Thymus (tissue), 14 donors: ENCODE measurements at places on chromosomes 2 and 18. TPM values are rescaled to one million over a fixed set of nuclear protein-coding genes. Genes with fewer than 3 reads are reported as not detected.

- no peak for DNase-seq
Measured at GRCh38 chr2:112488201-112488600, 6.2 kb downstream of the TTL start.

DNA sequence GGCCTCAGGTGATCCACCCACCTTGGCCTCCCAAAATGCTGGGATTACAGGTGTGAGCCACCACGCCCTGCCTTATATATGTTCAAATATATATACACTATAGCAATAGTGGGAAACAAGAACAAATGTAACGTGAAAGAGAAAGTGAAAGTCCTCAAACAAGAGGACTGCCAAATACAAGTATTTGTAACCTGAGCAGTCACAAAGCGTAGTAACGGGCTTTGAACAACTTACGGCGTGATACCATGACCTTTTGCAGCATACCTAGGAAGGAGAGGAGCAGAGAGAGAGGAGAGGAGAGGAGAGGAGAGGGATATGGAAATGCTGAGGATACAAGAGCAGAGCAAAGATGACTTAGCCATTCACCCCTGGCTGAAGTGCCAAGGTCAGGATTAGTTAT is 113.8 kb upstream of the RGPD4 start:
- no peak for DNase-seq

DNA sequence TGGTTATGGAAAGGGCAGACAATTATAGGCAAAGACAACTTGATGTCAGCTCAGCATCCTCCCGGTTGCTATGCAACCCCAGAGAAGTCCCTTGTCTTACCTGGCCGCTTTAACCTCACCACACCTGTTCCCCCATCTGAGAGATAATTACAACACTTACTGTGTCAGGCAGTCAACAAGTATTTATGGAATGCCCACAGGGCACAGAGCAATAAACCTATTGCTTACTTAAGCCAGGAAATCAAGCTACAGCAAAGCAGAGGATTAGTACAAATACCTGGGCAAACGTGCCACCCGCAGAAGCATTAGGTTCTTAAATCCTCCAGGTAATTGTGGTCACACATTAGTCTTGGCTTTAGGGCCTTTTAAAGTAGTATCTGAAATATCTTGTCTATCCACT is 320.4 kb upstream of the REV1 start:
- DNase-seq: no peak

DNA sequence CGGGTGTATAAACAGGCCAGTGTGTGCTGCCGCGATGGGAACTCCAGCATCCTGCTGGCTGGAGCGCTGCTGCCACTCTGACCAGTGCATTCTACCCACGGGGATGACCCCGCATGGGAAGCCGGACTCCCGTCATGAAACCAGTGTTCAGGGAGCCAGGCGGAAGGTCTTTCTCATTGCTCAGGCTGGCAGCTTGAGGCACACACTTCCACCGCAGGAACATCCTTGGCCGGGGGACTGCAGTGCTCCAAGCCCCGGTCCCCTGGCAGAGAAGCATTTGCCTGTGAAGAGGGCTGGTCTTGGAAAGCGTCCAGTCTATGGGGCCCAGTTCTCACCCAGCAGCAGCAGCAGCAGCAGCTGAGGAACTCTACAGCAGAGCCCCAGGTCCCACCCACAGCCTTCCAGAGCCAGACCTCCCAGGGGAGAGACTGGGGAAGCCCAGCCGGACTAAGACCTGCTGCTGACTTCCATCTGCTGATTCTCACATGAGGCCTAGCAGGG is 235.9 kb downstream of the KLHL29 start:
- DNase-seq: no peak

The PRLH gene
- not detected for polyA plus RNA-seq

- DNase-seq: no peak
Measured at GRCh38 chr18:37408676-37409265, 156.8 kb downstream of the CELF4 start.

- no peak for DNase-seq
Measured at GRCh38 chr2:46210063-46210462, 87.1 kb upstream of the EPAS1 start.

DNA sequence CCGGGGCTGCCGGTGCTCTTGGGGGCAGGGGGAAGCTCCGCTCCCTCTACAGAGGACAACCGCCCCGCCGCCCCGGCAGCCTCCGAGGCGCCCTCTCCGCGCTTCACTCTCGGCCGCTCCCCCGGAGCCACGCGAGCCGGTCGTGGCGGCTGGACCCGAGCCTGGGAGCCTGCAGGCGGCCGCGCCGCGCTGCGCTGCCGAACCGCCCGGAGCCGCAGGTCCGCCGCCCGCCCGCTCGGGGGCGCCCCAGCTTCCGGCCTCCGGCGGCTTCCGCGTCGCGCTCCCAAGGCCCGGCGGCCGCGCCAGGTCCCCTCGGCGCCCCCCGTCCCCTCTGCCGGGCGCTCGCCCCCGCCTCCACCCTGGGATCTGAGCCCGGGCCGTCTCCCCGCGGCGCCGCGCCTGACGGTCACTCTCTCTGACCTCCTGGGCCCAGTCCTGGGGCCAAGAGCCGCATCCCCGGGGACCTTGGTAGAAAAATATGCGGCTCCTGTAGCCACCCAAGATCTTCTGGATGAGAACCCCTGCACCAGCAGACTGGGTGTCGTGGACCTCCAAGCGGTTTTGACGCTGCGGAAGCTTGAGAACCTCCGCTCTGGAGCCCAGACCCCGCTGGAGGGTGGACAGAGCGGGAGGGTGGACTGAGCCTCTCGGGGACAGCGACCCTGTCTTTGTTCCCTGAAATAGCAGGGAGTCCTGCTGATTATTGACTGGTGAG is 44.3 kb downstream of the SERTAD2 start:
- peak; percentile 59 for DNase-seq

The PGAP1 gene
- polyA plus RNA-seq: 3.1 TPM

The ARHGEF4 gene
- polyA plus RNA-seq: 6.5 TPM

DNA sequence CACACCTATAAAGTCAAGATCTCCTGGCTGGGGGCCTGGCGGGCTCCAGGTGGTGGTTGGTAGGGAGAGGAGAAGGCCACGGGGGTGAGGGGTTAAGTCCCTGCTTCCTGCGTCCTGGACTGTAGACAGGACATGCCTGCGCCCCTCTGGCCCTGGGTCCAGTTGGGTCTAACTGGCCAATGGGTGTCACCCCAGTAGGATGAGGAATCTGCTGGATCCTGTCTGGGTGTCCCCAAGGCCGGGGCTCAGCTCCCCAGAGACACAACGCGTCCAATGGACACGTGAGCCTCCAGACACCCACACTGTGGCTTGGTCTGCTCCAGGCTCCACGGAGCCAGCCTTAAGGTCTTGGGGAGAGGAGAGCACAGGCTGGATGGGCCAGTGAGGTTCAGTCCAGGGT is 19.6 kb downstream of the AQP12A start:
- DNase-seq: no peak

- no peak for DNase-seq
Measured at GRCh38 chr18:74797577-74798151, 200.0 kb downstream of the ZNF407 start.

GRCh38 chr18:3530807-3531206 is 80.8 kb downstream of the TGIF1 start:
- DNase-seq: no peak

DNA sequence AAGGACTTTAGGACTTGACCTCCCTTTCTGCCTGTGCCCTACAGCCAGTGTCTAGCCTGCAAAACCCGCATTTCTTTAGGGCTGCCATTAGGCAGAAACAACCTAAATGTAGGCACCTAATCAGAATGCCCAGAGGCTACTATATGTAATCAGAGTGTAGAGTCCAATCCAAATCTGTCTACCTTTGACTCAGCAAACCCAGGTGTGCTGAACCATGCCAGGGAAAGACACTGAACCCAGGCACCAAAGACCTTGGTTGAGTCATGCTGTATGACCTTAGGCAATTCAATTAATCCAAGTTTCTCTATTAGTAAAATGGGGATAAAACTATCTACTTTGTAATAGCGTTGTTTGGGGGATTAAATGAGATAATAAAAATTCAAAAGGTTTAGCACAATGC is 20.7 kb downstream of the CAPN14 start:
- DNase-seq: no peak

The TSPYL6 gene
- polyA plus RNA-seq: 0.02 TPM

- no peak for DNase-seq
Measured at GRCh38 chr2:233404222-233404621, 49.9 kb downstream of the DGKD start.

- no peak for DNase-seq
Measured at GRCh38 chr2:176885661-176886060, 326.9 kb upstream of the HNRNPA3 start.

DNA sequence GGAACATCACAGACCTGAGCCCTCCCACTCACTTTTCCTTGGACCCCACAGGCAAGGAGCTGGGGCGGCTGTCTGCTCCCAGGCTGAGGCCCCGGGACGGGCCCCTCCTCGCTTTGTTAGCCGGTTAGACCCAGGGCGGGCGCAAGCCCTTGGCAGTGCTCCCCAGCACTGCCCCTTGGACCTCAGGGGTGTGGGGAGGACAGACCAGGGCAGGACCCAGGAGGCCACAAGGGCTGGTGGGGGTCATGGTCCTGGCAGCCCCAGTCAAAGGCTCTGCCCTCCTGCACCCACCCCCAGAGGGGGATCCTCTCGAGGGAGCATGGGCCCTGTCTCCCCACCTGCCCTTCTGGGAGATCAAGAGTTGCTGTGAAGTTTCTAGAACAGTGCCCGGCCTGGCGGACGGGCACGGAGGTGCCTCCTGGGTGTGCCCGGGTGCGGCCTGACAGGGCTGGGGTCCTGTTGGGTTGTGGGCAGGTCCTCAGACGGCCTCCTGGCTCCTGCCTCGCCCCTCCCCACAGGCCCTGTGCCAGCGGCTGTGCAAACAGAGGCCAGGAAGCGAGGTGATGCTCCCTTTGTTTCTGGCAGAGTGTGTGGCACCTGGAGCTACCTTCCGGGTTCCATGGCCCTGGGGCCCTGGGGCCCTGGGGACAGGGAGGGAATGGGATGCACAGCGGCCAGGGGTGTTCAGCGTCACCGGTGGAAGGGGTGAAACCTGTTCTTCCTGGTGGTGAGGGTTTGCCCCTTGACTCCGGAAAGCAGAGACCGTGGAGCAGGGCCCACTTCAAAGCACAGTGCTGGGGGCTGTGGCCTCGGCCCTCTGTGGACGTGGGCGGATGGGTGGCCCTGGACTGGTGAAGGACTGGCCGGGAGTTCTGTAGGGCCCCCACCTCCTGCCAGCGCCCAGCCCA is 2.9 kb upstream of the GAL3ST2 start:
- no peak for DNase-seq

GRCh38 chr18:26268454-26268853 is 42.2 kb downstream of the TAF4B start:
- no peak for DNase-seq

The RUFY4 gene
- 5.4 TPM for polyA plus RNA-seq

DNA sequence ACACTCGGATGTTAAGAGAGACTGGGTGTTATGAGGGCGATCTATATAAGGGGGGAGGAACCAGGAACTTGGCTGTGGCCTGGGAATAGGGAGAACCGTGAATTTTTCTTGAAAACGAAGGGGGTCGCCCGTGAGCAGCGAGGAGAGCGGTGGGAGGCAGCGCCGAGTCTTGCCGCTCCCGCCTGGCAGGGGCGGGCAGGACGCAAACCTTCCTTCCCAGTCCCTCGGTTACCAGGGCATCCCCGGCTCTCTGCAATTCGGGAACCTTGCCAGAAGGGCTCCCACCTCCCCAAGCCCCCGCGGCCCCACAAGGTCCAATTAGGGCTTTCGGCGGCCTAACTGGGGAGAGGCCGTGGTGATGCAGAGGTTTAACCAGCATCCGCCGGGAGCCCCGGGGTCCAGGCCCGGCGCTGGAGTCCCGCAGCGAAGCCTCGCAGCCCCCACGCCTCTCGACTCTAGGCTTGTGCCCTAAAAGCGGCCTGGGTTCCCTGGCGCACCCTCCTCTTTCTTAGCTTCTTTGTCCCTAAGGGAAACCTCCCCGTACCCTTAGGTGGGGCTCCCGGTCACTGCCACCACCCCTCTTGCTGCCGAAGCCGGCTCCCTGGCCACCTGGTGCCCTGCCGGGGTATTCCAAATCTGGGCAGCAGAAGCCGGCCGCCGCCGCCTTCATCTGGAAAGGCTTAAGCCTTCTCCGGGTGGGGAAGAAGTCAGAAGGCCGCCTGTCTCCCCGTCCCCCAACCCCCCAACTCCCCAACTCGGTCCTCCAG is 680 bp upstream of the FHOD3 start:
- no peak for DNase-seq

- DNase-seq: no peak
Measured at GRCh38 chr2:7773362-7774360, 856.4 kb downstream of the RNF144A start.

The ASPRV1 gene
- 7.1 TPM for polyA plus RNA-seq

- DNase-seq: no peak
Measured at GRCh38 chr2:3754280-3754679, 50.9 kb downstream of the DCDC2C start.

The GKN2 gene
- polyA plus RNA-seq: 0.75 TPM

- no peak for DNase-seq
Measured at GRCh38 chr18:70326255-70326654, 37.4 kb downstream of the SOCS6 start.

DNA sequence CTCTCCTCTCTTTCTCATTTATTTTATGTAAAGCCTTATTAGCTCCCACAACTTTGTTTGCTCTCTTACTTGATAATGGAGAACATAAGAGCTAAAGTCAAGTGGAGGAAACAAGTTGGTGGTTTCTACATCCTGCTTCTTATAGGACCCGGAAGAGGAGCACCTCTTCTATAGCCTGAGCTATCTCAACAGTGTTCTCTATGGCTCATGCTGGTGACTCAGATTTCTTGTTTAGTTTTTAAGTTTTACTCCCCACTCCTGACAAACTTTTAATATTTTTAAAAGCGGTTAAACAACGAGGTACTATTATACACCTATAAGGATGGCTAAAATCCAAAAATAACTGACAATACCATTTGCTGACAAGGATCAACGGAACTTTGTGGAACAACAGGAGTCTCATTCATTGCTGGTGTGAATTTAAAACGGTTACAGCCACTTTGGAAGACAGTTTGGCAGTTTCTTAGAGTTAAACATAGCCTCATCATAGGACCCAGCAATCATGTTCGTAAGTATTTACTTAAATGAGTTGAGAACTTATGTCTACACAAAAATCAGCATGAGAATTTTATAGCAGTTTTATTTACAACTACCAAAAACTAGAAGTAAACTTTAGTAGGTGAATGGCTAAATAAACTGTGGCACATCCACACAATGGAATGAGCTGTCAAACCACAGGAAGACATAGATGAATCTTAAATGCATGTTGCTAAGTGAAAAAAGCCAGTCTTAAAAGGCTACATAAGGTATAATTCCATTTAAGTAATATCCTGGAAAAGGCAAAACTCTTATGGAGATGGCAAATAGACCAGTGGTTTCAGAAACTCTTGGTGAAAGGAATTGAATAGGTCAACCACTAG is 12.7 kb upstream of the CDC42EP3 start:
- DNase-seq: no peak

- DNase-seq: no peak
Measured at GRCh38 chr2:28567061-28567471, 71.2 kb downstream of the PLB1 start.

The CRACDL gene
- 3.6 TPM for polyA plus RNA-seq
